ENCODE measurements at places on chromosomes 7 and 10.

DNA sequence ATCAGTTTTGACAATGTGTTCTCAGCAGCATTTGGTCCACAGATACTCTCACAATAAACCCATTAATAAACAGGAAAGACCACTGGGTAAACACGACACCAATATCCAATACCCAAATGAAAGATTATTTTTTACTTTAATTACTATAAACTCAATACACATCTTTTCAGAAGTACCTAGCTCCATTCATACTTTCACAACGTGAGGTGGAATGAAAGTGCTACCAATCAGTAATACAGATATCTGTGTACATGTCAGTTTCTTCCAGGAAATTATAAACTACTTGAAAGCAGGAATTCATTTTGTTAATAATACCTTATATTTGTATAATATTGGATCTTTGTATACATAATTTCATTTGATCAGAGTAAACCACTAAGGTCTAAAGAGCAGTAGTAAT lies 11.9 kb downstream of the CDK6 start:
- no peak overlapping the region for H3K4me3 ChIP-seq
- H3K36me3 ChIP-seq, result no peaks in the 10 kb centered on the region
- DNase-seq, result no peak
- H3K4me1 ChIP-seq, result no peaks in the 10 kb centered on the region
- no peak overlapping the region for H3K27ac ChIP-seq
- no peaks in the 10 kb centered on the region for H3K27me3 ChIP-seq

GRCh38 chr10:178208-178607 lies 43.0 kb downstream of the ZMYND11 start:
- DNase-seq, result peak; percentile 46
- peaks cover under 1% of the 10 kb centered on the region for H3K36me3 ChIP-seq
- H3K4me3 ChIP-seq, result no peak overlapping the region
- peaks cover 12% of the 10 kb centered on the region for H3K4me1 ChIP-seq

DNA sequence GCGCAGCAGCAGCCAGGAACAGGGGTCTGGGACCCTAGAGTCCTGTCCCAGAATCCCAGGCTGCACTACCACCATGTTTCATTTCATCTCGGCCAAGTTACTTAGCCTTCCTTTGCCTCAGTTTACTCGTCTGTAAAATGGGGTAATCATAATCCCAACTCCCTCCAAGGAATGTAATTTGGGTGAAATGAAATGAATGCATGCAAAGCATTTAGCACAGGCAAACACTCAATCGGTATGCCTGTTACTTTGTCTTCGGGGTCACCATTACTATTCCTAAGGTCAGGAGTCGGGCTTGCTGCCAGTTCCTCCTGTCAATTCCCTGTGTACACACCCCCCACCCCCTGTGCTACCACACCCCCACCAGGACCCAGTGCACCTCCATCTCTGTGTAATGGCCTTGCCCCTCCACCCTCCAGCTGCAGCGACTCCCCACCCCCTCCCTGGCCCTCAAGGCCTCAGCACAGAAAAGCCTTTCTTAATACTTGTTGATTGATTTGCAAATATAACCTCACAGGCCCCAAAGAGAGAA lies 1.7 kb downstream of the TNS3 start:
- H3K36me3 ChIP-seq, result no peaks in the 10 kb centered on the region
- H3K4me3 ChIP-seq, result peak overlapping the region; percentile 73
- peak overlapping the region; percentile 75 for H3K27ac ChIP-seq
- no peaks in the 10 kb centered on the region for H3K27me3 ChIP-seq

- peaks cover 6% of the 10 kb centered on the region for H3K4me1 ChIP-seq
- H3K36me3 ChIP-seq, result no peaks in the 10 kb centered on the region
- H3K4me3 ChIP-seq, result no peak overlapping the region
- no peak for DNase-seq
- no peaks in the 10 kb centered on the region for H3K27me3 ChIP-seq
Observed at GRCh38 chr10:62457196-62457595, 83.0 kb downstream of the ZNF365 start.

- H3K4me3 ChIP-seq, result no peak overlapping the region
- no peaks in the 10 kb centered on the region for H3K4me1 ChIP-seq
- no peak for DNase-seq
- no peaks in the 10 kb centered on the region for H3K27me3 ChIP-seq
- no peak overlapping the region for H3K27ac ChIP-seq
Observed at GRCh38 chr7:119482671-119483070, 790.3 kb upstream of the KCND2 start.

- H3K27ac ChIP-seq, result no peak overlapping the region
- no peaks in the 10 kb centered on the region for H3K27me3 ChIP-seq
- H3K4me3 ChIP-seq, result no peak overlapping the region
- H3K36me3 ChIP-seq, result no peaks in the 10 kb centered on the region
Observed at GRCh38 chr7:119974972-119975371, 298.0 kb upstream of the KCND2 start.

DNA sequence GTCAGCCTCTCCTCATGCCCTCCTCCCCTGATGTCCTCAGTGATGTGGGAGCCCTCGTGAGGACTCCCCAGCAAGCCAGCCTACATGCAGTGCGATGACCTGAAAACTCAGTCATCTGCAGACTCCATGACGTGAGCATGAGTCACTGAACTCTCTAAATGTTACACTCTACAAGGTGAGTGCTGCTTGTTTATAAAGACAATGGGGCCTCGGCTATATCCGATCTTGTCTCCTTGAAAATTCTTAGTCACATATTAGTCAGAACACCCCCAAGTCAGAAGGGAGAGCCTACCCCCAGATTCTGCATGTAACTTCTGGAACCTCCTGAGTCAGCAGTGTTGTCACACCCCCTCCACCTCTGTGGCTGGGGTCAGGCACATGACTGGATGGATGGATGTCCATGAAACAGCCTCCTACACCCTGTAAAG lies 673.8 kb downstream of the INHBA start:
- peak; percentile 99 for DNase-seq
- H3K4me1 ChIP-seq, result peaks cover 28% of the 10 kb centered on the region
- no peak overlapping the region for H3K4me3 ChIP-seq
- no peaks in the 10 kb centered on the region for H3K36me3 ChIP-seq

GRCh38 chr10:45064998-45065397 lies 64.3 kb downstream of the ZNF22 start:
- H3K4me3 ChIP-seq, result no peak overlapping the region
- no peaks in the 10 kb centered on the region for H3K4me1 ChIP-seq
- H3K36me3 ChIP-seq, result no peaks in the 10 kb centered on the region
- H3K27me3 ChIP-seq, result no peaks in the 10 kb centered on the region

- peaks cover 2% of the 10 kb centered on the region for H3K36me3 ChIP-seq
- no peaks in the 10 kb centered on the region for H3K4me1 ChIP-seq
- no peaks in the 10 kb centered on the region for H3K27me3 ChIP-seq
- no peak overlapping the region for H3K4me3 ChIP-seq
- no peak for DNase-seq
Observed at GRCh38 chr10:59847326-59847725, 59.0 kb downstream of the CCDC6 start.

- H3K27me3 ChIP-seq, result no peaks in the 10 kb centered on the region
- DNase-seq, result no peak
- no peaks in the 10 kb centered on the region for H3K4me1 ChIP-seq
- no peaks in the 10 kb centered on the region for H3K36me3 ChIP-seq
Observed at GRCh38 chr10:113283189-113283588, 269.7 kb upstream of the HABP2 start.

GRCh38 chr10:128573986-128574385 lies 447.8 kb upstream of the MKI67 start:
- no peaks in the 10 kb centered on the region for H3K36me3 ChIP-seq
- H3K27me3 ChIP-seq, result no peaks in the 10 kb centered on the region
- no peak overlapping the region for H3K27ac ChIP-seq
- DNase-seq, result no peak
- no peaks in the 10 kb centered on the region for H3K4me1 ChIP-seq

DNA sequence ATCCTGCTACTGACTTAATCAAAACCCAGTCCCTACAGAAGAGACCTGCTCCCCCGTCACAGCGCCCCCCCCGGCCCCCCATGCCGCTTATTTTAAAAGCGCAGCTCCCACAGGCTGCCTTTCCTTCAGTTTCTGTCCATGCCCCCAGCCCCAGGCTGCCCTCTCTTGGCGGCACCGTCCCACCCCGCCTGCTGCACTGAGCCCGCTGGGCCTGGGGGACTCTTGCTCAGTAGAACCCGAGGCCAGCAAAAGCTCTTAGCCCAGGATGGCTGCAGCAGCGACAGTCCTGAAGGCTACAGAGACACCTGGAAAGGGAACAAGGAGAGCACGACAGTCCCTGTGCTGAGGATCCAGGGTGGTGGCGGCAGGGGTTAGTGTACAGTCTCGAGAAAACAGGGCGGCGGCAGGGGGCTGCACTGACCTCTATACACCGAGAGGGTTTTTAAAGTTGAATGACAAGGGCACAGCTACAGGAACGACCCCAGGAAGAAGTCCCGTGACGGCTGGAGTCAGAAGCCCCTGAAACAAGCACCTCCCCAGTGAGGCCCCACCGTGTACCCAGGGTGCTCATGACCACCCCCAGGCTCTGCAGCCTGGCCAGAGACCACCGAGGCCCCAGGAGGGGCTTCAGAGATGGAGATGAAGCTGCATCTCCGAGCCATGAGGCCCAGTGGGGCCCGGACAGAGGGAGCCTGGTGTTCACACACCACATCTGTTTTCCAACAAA lies 54.4 kb downstream of the ZRANB1 start:
- peaks cover 20% of the 10 kb centered on the region for H3K4me1 ChIP-seq
- H3K27ac ChIP-seq, result no peak overlapping the region
- no peaks in the 10 kb centered on the region for H3K27me3 ChIP-seq
- H3K4me3 ChIP-seq, result no peak overlapping the region
- peaks cover 20% of the 10 kb centered on the region for H3K36me3 ChIP-seq

GRCh38 chr7:135375908-135376699 lies 133.8 kb downstream of the CNOT4 start:
- no peaks in the 10 kb centered on the region for H3K27me3 ChIP-seq
- H3K27ac ChIP-seq, result no peak overlapping the region
- H3K4me1 ChIP-seq, result no peaks in the 10 kb centered on the region
- DNase-seq, result peak; percentile 38

GRCh38 chr7:82164813-82165212 lies 278.8 kb downstream of the CACNA2D1 start:
- H3K27me3 ChIP-seq, result no peaks in the 10 kb centered on the region
- no peaks in the 10 kb centered on the region for H3K4me1 ChIP-seq
- H3K4me3 ChIP-seq, result no peak overlapping the region
- DNase-seq, result peak; percentile 73
- no peak overlapping the region for H3K27ac ChIP-seq
- H3K36me3 ChIP-seq, result no peaks in the 10 kb centered on the region

- no peaks in the 10 kb centered on the region for H3K27me3 ChIP-seq
- H3K27ac ChIP-seq, result peak overlapping the region; percentile 100
- no peak for DNase-seq
- peak overlapping the region; percentile 51 for H3K4me3 ChIP-seq
- no peaks in the 10 kb centered on the region for H3K36me3 ChIP-seq
Observed at GRCh38 chr7:5695727-5696345, 85.6 kb downstream of the RNF216 start.

DNA sequence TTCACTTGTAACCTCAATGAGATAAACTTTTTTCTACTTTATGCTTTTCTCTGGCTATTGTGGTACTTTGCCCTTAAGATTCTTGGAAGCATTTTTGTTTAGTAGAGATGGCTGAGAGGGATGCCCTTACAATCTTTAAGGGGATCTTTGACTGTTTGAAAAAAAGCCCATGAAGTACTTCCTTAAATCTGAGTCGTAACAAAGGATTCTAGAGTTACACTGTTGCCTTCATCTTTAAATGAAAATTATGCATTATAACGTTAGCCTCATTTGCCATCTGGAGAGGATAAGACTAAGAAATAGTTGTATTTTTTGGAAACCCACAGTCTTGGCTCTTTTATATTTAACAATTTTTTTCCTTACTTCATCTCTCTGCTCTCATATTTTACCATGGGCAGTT lies 37.8 kb upstream of the FZD1 start:
- H3K4me3 ChIP-seq, result no peak overlapping the region
- DNase-seq, result no peak
- H3K4me1 ChIP-seq, result peaks cover 18% of the 10 kb centered on the region
- H3K27me3 ChIP-seq, result no peaks in the 10 kb centered on the region
- no peak overlapping the region for H3K27ac ChIP-seq

DNA sequence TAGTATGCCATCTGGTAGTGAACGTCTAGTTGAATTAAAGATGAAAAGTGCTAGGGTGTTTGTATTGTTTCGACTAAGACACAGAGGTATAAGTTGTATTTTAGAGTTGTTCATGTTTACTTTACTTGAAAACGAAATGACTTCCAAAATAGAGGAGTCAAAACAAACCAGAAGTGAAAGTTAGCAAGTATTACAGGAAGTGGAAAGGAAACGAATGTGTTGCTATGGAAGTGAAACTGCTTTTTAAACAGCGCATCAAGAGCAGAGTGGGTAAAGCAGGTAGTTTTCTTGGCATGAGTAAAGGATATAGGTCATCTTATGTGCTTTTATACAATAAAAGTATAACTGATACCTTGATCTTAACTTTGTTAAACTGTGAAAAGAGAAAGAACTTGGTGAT lies 20.0 kb upstream of the GALNTL5 start:
- no peak overlapping the region for H3K4me3 ChIP-seq
- no peak for DNase-seq
- H3K36me3 ChIP-seq, result no peaks in the 10 kb centered on the region
- H3K27ac ChIP-seq, result no peak overlapping the region
- peaks cover 9% of the 10 kb centered on the region for H3K27me3 ChIP-seq

DNA sequence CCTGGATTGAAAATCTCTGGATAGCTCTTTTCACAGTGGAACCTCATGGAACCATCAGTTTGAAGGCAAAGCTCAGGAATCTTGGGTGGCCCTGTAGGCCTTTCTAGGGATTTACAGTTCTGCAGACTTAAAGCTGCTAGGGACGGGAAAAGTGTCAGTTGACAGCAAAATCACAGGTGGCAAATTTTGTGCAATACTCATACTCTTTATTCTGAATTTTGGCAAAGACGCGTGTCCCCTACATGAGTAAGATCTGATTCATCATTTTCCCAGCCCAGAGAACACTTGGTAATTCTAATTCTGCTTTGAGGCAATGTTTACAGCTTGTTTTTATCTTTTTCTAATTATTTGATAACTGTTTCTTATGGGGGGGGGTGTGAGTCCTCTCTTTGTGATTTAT lies 3.6 kb downstream of the LRRC17 start:
- H3K4me3 ChIP-seq, result peak overlapping the region; percentile 17
- peaks cover 8% of the 10 kb centered on the region for H3K36me3 ChIP-seq
- H3K27ac ChIP-seq, result peak overlapping the region; percentile 80

DNA sequence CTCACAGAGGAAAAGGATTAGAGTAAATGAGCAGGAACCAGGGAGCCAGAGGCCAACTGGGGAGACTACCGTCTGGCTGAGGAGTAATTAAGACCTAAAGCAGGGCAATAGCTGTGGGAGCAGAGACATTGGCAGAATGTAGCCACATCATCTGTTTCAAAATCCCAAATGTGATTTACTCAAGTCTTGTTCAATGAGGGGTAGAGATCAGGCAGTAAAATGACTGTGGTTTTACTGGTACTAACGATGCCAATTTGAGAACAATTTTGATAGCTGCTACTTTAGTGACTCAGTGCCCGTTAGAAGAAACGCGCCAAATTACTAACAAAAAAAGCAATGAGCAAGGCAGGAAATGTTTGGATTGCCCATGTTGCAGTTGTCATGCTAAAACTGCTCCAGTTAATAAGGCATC lies 12.7 kb upstream of the MIOS start:
- no peak overlapping the region for H3K4me3 ChIP-seq
- no peaks in the 10 kb centered on the region for H3K36me3 ChIP-seq
- peaks cover 14% of the 10 kb centered on the region for H3K4me1 ChIP-seq
- peak overlapping the region; percentile 15 for H3K27ac ChIP-seq
- peak; percentile 87 for DNase-seq
- no peaks in the 10 kb centered on the region for H3K27me3 ChIP-seq
